ENCODE measurements at places on chromosomes 1 and 21.

GRCh38 chr1:8727809-8728213 is 89.6 kb downstream of the RERE start:
- H3K36me3 ChIP-seq, result no peaks in the 10 kb centered on the region
- H3K27me3 ChIP-seq, result no peaks in the 10 kb centered on the region
- DNase-seq, result no peak
- H3K27ac ChIP-seq, result no peak overlapping the region
- peaks cover 4% of the 10 kb centered on the region for H3K4me1 ChIP-seq

DNA sequence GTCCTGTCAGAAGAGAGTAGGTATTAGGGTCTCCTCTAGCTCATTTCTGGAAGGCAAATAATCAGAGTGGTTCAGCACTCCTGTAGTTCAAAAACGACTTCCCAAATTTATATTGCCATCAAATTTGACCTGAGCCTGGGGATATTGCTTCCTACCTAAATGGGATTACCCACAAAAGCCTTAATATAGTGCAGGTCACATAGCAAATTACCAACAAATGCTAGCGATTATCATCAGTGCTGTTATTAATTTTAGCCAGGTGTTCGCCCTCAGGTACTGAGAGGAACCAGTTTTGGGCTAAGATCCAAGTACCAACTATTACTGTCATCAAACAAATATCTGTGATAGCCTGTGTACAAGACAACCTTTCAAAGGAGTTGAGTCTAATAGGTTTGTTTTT is 661.8 kb upstream of the PTBP2 start:
- H3K27ac ChIP-seq, result no peak overlapping the region
- H3K36me3 ChIP-seq, result no peaks in the 10 kb centered on the region
- H3K27me3 ChIP-seq, result no peaks in the 10 kb centered on the region
- no peak overlapping the region for H3K4me3 ChIP-seq
- no peak for DNase-seq

DNA sequence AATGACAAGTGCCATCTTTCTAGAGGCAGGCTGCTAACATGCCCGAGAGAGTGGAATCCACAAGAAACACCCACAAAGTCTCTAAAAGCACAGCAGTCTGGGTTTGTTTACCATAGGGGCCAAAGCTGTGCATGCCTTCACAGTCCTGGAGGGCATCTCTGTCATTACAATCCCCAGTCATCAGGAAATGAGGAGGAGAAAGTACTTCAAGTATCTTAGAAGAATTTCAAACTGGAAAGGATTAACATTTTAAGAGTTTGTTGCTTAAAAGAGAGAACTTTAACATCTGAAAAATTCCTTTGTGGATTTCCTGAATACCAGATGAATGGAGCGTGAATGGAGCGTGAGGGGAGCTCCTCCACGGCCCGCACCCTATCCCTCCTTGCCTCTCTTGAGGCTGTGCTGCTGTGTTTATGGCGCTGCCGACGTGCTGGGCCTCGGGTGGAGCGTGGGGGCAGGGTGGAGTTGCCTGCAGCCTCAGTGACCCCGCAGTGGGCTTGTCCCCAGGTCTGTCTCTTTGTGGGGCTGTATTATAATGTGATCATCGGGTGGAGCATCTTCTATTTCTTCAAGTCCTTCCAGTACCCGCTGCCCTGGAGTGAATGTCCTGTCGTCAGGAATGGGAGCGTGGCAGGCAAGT is 23.3 kb downstream of the SLC6A17 start:
- H3K27ac ChIP-seq, result no peak overlapping the region
- H3K36me3 ChIP-seq, result no peaks in the 10 kb centered on the region
- H3K27me3 ChIP-seq, result no peaks in the 10 kb centered on the region

- no peaks in the 10 kb centered on the region for H3K4me1 ChIP-seq
- no peak overlapping the region for H3K4me3 ChIP-seq
- no peak for DNase-seq
- H3K36me3 ChIP-seq, result no peaks in the 10 kb centered on the region
- no peak overlapping the region for H3K27ac ChIP-seq
- no peaks in the 10 kb centered on the region for H3K27me3 ChIP-seq
These were observed 107.5 kb upstream of the RUNX1 start for GRCh38 chr21:35156293-35157278.

DNA sequence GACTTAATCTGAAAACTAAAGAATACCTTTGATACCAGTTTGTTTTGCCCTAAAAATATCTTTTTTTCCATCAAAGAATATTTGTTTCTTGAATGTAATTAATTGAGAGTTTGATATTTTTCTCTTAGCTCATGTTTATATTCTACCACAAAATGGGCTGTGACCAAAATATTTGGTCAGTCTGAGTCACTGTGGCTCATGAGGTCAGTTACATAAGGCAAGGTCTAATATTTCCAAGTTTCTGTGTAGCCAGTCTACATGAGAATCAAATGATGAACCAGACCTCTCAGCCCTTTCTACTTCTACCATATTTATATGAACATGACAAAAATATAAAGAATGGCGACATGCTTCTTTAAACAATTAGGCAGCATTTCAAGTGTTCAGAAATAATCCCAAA is 83.0 kb upstream of the IVNS1ABP start:
- H3K27me3 ChIP-seq, result no peaks in the 10 kb centered on the region
- no peak overlapping the region for H3K27ac ChIP-seq
- DNase-seq, result no peak

GRCh38 chr1:98299861-98300260 is 361.7 kb upstream of the SNX7 start:
- no peaks in the 10 kb centered on the region for H3K36me3 ChIP-seq
- H3K27me3 ChIP-seq, result no peaks in the 10 kb centered on the region
- no peak for DNase-seq
- no peak overlapping the region for H3K27ac ChIP-seq

- no peak overlapping the region for H3K4me3 ChIP-seq
- H3K27ac ChIP-seq, result no peak overlapping the region
- H3K27me3 ChIP-seq, result no peaks in the 10 kb centered on the region
- no peaks in the 10 kb centered on the region for H3K4me1 ChIP-seq
- no peaks in the 10 kb centered on the region for H3K36me3 ChIP-seq
These were observed 185.0 kb downstream of the TGFBR3 start for GRCh38 chr1:91700771-91701471.

DNA sequence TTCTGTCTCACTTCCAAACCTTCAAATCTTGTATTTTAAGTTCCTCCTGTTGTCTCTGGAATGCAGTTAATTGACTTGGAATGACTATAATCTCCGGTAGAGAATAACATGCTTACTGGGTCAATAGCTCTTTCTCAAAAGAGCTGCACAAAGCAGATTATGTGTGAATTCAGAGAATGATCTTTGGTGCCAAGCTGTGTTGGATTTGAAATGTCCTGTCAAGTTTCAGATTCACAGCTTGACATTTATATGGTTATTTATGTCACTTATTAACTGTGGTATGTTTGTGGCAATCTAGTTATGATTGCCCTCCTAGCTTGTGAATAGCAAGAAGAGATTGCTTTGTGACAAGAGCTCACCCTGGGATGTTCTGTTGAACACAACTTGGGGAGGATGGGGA is 128.3 kb upstream of the KCNE2 start:
- no peaks in the 10 kb centered on the region for H3K36me3 ChIP-seq
- H3K4me3 ChIP-seq, result no peak overlapping the region
- H3K27ac ChIP-seq, result no peak overlapping the region
- H3K27me3 ChIP-seq, result no peaks in the 10 kb centered on the region
- no peaks in the 10 kb centered on the region for H3K4me1 ChIP-seq
- no peak for DNase-seq

DNA sequence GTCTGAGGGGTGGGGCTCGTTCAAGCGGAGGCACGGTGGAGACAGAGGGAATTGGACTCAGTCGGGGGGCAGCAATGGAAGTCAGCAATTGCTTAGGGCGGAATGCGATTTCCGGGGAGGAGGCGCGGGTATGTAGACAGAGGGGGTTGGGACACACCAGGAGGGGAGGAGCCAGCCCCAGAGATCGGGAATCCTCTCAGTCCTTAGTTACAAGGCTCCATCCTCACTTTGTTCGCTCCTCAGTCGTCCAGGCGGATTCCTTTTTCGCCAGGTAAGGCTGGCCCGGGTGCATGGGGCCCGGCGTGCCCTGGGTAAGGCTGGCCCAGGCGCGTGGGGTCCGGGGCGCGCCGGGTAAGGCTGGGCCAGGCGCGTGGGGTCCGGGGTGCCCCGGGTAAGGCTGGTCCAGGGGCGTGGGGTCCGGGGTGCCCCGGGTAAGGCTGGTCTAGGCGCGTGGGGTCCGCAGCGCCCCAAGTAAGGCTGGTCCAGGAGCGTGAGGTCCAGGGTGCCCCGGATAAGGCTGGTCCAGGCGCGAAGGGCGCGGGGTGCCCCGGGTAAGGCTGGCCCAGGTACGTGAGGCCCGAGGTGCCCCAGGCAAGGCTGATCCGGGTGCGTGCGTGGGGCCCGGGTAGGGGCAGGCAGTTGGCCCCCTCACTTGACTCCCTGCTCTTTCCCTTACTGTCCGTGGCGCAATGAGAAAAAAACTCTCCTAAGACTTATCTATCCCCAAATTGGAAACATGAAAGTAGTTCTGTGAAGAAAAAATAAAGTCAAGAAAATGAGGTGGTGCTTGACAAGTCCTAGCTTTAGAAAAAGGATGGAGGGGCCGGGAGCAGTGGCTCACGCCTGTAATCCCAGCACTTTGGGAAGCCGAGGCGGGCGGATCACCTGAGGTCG is at the start of gene L1TD1:
Gene L1TD1, plus strand, starts transcription at position 199 of the 894 bp plus-strand sequence. CDS start 11,780 bp downstream, outside the sequence.
- DNase-seq, result no peak
- no peak within 1 kb of the TSS for H3K4me3 ChIP-seq
- H3K36me3 ChIP-seq, result no peaks in the 10 kb centered on the region
- no peaks in the 10 kb centered on the region for H3K4me1 ChIP-seq
- H3K27ac ChIP-seq, result no peak within 1 kb of the TSS

DNA sequence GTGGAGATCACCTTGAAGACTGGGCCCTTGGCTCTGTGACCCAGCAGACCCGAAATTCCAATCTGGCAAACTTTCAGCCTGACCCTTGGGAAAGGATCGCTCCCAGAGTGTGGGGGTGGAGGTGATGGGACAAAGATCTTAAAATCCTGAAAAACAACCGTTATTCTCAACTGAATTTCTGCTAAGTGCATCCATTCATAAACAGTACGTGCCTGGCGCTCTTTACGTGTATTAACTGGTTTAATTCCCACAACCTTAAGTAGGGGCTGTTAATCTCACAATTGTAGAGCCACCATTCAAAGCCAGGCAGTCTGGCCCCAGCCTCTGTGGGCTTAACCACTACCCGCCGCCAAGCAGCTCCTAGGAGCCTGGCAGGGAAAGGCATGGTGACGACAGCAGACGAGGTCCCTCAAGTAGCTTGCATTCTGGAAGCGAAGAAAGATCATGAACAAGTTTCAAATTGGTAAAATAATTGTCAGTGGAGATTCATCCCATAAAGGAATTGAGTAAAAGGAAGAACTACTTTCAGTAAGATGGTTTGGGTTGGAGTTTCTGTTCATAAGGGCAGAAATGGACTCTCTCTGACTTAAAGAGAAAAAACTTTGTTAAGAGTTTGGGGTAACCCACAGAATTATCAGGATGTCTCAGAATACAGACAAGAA is 11.4 kb upstream of the RGS16 start:
- H3K36me3 ChIP-seq, result no peaks in the 10 kb centered on the region
- H3K4me3 ChIP-seq, result no peak overlapping the region
- peaks cover 10% of the 10 kb centered on the region for H3K4me1 ChIP-seq
- peaks cover 4% of the 10 kb centered on the region for H3K27me3 ChIP-seq
- peak overlapping the region; percentile 85 for H3K27ac ChIP-seq
- no peak for DNase-seq

DNA sequence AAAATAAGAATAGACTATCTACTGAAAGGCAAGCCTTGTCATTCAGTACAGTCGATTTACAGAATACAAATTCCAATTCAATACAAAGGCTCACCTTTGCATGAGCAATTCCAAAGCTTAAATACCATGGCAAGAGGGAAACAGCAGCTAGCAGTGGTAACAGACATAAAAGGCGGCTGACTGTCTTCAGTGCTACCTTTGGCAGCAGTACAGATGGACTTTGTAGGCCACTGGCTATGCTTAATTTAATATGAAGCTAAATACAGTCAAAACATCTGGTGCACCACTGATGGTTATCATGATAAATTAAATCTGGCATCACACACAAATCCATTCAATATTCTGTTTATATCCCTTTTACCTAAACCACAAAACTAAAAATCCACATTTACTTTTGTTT is 62.4 kb downstream of the RERE start:
- no peaks in the 10 kb centered on the region for H3K36me3 ChIP-seq
- no peak for DNase-seq
- no peak overlapping the region for H3K27ac ChIP-seq
- no peak overlapping the region for H3K4me3 ChIP-seq
- H3K27me3 ChIP-seq, result no peaks in the 10 kb centered on the region
- H3K4me1 ChIP-seq, result peaks cover 3% of the 10 kb centered on the region

GRCh38 chr1:20189664-20190063 is 3.3 kb upstream of the PLA2G2C start:
- H3K4me1 ChIP-seq, result no peaks in the 10 kb centered on the region
- no peaks in the 10 kb centered on the region for H3K36me3 ChIP-seq
- H3K27ac ChIP-seq, result no peak overlapping the region
- no peak for DNase-seq
- no peaks in the 10 kb centered on the region for H3K27me3 ChIP-seq
- H3K4me3 ChIP-seq, result no peak overlapping the region

DNA sequence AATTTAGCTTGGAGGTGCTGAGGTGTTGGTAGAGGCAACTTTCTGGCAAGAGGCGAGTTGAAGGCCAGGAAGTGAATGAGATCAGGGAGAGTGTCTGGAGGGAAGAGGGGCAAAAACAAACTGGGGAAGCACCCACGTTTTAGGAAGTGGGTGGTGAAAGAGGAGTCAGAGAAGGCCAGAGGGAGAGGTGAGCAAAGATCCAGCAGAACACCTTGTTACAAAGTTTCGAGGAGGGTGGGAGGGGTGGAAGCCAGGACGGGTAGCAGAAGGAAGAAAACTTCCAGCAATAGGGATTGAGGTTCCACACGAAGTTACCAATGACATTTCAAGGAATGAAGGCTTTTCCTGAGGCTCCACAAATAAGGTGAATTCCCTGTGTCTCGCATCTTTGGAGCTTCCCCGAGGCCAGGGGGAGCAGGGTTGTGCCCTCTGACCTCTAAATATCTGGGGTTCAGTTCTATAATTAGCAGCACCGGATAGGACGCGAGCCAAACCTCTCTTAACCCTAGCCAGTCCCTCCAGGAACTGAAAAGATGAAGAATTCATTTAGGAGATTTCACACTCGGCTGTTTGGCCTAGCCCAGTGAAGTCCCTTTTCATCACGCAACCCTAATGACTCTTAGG is 578 bp upstream of the SESN2 start:
- no peaks in the 10 kb centered on the region for H3K27me3 ChIP-seq
- H3K36me3 ChIP-seq, result no peaks in the 10 kb centered on the region
- peaks cover 11% of the 10 kb centered on the region for H3K4me1 ChIP-seq
- H3K27ac ChIP-seq, result peak overlapping the region; percentile 57
- no peak for DNase-seq

Measured in kidney (tissue), 22 donors.